NCI-H460 (cell line): ENCODE measurements at places on chromosomes 4 and X. TPM values are rescaled to one million over a fixed set of nuclear protein-coding genes. Genes with fewer than 3 reads are reported as not detected.
A peak's percentile ranks its signal among the peaks of the same experiment; 100 is the strongest.

DNA sequence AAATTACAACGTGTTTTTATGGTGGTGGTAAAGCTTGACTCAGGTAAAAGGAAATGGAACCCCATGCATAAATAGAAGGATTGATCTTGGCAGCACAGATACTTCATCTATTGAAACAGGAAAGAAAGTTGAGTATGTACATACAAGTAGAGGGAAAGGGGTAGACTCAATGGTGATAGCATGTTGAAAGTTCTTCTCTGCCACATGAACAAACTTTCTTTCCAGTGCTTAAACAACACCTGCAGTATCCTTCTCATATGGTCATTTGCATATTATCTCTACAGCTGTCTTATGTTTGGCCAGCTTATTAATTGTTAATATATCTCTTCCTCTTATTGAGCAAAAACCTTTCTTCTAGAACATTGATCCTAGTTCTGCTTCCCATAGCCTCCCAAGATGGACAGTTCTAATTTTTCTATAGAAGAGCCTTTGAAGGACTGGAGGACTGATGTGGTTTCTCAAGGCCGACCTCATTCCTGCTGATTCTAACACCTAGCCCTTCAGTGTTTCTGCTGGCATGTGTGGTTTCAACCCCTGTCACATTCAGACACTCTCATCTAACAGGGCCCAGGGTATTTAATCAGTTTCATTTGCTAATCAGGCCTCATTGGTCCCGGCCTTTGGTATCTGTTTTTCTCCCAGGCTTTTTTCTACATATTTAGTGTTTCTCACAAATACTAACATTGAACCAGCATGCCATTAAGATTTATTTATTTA, 108.1 kb upstream of the SPRY1 start:
- DNase-seq, result no peak

GRCh38 chr4:89197920-89198319, 86.6 kb downstream of the TIGD2 start:
- no peak for DNase-seq

Gene ADGRL3
- 1.4 and 1.8 TPM in 2 replicates for total RNA-seq

GRCh38 chrX:136488706-136489105, 959 bp downstream of the BRS3 start:
- no peak for DNase-seq

- no peak for DNase-seq
Measured at GRCh38 chrX:47278691-47279090, 45.9 kb downstream of the USP11 start.

DNA sequence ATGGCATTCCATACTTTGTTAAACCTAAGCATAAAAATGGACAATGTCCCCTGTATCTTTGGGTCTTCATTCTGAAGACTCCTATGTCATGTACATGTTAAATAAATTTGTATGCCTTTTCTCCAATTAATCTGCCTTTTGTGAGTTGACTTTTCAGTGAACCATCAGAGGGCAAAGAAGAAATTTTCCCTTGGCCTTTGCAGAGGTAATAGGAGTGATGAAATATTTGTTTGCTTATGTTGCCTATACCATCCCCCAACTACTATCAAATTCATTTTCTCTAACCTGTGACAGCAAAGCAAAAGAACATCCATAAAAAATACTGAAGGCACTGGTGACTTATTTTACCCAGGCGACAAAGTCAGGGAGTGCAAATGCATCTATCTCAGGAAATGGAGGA, 18.2 kb downstream of the NAAA start:
- DNase-seq, result no peak

Gene NDUFB11
- 154 and 182 TPM in 2 replicates for total RNA-seq

- DNase-seq, result peak; percentile 44
Measured at GRCh38 chrX:143571521-143571920, 54.2 kb upstream of the SPANXN3 start.

Gene CYLC1
- total RNA-seq, result not detected in 2 replicates

Gene ZNF185
- 1.3 and 1.4 TPM in 2 replicates for total RNA-seq

DNA sequence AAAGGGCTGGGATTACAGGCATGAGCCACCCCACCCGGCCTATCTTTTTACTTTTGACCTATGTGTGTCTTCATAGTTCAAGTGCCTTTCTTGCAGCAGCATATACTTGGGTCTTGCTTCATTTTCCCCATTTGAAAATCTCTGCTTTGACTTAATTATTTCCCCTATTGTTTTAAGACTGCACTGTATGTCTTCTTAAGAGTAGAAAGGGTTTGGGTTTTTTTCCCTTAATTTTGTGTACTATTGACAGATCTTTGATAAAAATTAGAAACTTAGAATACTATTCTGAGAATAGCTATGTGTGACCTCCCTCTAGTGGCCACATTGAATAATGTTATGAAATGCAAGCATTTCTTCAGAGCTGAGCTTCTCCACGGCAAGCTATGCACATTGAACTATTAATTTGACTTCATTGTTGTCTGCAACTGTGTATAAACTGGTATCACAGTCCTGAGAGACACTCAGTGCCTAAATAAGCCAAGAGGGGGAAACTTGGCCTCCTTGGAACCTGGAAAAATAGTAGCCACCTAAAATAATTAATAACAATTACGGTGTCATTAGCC, 8.7 kb upstream of the SLC25A4 start:
- no peak for DNase-seq

- no peak for DNase-seq
Measured at GRCh38 chr4:86443495-86443894, 83.6 kb upstream of the MAPK10 start.

DNA sequence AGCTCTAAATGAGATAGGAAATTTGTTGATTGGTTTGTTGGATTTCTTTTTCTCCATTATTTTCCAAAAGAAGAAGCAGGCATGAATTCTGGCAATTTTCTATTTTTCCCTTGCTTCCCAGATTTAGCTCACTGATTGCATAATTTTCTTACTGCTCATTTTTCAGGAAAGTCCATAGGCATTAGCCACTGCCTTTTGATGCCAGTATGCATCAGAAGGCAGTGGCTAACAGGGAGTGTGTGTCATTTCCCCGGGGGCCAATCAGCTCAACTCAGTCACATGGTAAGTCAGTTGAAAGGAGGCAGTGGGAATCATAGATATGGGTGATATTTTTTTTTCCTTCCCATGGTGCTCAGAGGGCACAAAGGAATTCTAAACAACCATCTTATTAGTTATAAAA, 156.7 kb downstream of the TRIML1 start:
- DNase-seq, result no peak

Gene PAGE2B
- not detected in 2 replicates for total RNA-seq

DNA sequence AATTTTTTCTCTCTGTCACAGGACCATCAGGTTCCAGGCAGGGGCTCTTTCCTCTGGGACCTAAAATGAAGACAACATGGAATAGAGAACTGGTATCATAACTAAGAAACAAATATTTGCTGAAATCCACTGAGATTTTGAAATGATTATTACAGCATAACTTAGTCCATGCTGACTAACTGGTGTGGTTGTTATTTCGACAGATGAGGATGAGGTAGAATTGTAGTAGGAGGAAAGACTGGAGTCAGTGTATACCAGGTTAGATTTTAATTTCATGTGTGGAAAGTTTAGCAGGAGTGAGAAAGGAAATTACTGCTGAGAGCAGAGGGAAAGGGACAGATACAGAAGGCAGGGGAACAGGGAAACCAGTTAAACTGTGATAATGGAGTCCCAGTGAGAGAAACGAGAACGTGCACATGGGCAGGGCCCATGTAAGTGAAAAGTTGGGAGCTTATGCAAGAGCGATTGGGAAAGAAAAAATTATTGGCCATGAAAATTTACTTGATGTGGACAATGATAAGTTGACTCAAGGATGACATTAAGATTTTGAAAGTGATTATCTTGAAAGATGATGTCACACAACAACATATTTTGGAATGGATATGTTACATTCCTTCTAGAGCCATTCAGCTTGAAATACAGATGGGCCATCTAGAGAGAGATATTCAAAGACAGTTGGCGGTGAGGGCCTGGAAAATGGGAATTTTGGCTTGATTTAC, 98.7 kb upstream of the DDIT4L start:
- peak; percentile 93 for DNase-seq

Gene CSTF2
- 60.9 and 77.2 TPM in 2 replicates for total RNA-seq

DNA sequence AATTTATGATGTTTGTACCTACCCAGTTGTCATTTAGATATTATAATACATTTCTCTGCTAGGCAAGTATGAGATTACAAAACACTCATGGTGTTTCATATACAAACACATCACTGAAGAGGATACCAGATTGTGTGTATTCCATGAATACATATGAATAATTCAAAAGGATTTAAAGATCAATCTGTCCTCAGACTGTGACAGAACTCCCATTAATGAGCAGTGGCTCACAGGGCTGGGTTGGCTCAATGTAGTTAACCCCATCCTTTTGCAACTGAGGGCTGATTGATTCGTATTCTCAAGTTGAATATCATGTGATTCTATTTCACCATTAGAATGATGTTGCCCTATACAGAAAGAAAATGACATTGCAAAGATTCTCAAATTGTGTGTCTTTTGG, 79.6 kb upstream of the SPANXN2 start:
- DNase-seq, result no peak

Gene UNC5C
- 0.02 TPM in 1 of 2 replicates, not detected in the other for total RNA-seq

Gene KIT
- not detected in 2 replicates for total RNA-seq

Gene GPR143
- not detected in 2 replicates for total RNA-seq

- no peak for DNase-seq
Measured at GRCh38 chrX:15549189-15550012, 48.8 kb downstream of the BMX start.

GRCh38 chrX:45749375-45749774, 548.7 kb upstream of the DIPK2B start:
- no peak for DNase-seq

GRCh38 chr4:152348670-152349069, 187.2 kb downstream of the FBXW7 start:
- DNase-seq, result no peak

Gene SUPT20HL1
- not detected in 2 replicates for total RNA-seq

DNA sequence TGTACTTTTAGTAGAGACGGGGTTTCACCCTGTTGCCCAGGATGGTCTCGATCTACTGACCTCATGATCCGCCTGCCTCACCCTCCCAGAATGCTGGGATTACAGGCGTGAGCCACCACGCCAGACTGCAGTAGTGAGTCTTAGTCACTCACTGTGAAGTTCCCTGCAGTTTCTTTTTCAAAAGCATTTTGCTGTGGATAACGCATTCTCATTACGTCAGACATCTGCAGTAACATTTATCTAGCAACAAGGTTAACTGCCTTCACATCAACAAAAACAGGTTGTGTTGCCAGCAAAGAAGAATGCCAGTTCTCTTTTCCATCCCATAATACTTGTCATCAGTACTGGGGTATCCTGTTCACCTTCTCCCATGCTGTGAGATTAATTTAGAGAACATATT, 164.6 kb downstream of the DHRSX start:
- no peak for DNase-seq

DNA sequence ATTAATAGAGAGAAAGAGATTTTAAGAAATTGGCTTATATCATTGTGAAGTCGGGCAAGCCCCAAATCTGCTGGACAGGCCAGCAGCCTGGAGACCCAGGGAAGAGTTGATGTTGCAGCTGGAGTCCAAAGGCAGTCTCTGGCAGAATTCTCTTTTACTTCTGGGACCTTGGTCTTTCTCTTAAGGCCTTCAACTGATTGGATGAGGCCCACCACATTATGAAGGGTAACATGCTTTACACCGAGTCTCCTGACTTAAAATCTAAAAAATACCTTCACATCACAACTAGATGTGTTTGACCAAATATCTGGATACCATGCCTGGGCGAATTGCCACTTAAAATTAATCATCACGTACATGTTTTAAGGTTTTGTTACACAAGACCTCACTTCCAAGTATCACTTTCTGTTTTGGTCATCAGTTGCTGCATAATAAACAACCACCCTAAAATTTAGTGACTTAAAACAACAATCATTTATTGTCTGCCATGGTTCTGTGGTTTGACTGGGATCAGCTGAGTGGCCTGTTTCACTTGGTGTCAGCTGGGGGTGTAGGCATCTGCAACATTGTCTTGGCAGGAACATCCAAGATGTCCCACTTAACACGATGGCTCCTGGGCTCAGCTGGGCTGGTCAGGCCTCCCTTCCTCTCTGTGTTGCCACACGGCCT, 3.4 kb downstream of the CD38 start:
- DNase-seq, result no peak

Gene TEX13C
- not detected in 2 replicates for total RNA-seq

- no peak for DNase-seq
Measured at GRCh38 chr4:86892636-86892960, 376 bp upstream of the C4orf36 start.

Gene EMCN
- total RNA-seq, result not detected in 2 replicates

Gene TMEM156
- total RNA-seq, result 5.8 and 7.2 TPM in 2 replicates

GRCh38 chr4:66539745-66540144, 869.5 kb upstream of the EPHA5 start:
- no peak for DNase-seq

Gene RASL11B
- total RNA-seq, result 0.20 and 0.35 TPM in 2 replicates

Gene SYNPO2
- 1.2 and 1.4 TPM in 2 replicates for total RNA-seq

Gene RBMXL3
- not detected in 2 replicates for total RNA-seq

DNA sequence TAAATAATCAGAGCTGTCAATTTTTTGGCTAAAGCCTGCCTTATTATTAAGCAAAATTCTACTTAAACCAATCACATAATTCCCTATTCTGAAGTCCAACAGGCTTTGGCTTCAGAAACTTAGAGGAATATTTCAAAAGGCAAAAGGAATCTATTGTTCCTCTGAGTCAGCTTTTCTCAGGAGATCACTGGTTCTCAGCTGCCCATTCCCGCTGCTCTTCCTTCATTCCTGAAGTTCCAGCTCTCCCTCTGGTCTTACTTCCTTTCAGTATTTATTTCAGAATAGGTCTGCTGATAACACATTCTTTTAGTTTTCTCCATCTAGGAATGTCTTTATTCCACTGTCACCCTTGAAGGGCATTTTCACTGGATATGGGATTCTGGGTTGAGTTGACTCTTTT, 133.7 kb downstream of the SOWAHB start:
- no peak for DNase-seq

DNA sequence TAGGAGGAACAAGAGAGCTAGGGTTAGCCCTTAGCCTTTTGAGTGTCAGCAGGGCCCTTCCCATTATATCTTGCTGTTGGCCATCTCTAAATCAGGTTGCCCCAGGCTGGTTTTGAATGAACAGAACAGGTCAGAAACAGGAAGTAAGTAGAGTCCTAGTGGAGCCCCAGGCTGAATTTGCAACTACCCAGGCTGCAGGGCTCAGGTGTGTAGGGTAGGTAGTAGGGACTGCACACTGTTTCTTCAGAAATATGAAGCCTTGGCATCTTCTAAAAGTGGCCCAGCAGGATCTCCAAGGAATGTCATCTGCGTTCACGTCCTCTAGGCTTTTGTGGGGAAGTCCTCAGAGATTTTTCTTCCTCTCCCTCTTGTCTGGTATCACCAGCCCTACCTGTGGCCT, 90.2 kb downstream of the ADGRG4 start:
- no peak for DNase-seq

GRCh38 chr4:155944516-155944915, 9.2 kb downstream of the CTSO start:
- no peak for DNase-seq

Gene TBC1D9
- 7.0 and 7.5 TPM in 2 replicates for total RNA-seq
